ENCODE measurements at places on chromosomes 2 and 18.

- DNase-seq: no peak
Measured at GRCh38 chr2:156321243-156321904, 11.1 kb downstream of the NR4A2 start.

DNA sequence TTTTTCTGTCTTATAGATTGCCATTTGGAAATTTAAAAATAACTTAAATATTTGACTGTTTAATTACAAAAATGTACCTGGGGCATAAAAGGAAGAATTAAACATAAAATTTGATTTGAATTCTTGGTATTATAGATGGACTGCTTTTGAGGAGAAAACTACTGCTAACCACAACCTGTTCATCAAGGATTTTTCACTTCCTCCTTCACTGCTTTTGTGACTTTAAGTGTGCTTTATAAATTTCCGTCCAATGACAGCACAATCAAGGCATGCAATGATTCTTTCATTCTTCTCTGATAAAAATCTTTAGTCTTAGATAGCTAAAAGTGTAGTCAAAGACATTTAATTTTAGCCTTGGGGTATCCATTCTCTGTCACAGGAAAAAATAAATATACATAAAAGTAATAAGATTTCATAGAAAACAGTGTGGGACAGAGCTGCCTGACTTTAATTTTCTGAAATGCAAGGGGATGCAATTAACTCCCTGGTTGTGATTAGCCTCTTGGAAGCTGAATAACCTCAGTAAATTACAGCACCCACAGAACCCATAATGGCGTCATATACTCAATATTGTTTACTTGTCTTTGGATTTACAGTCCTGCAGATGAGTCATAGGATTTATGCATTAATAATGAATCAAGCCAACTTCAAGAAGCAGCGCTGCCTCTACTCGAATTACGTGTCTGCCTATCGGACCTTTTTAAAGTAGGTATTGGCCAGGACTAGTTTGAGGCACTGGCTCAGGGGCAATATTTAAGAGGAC is 587.9 kb downstream of the NRXN1 start:
- DNase-seq: no peak

DNA sequence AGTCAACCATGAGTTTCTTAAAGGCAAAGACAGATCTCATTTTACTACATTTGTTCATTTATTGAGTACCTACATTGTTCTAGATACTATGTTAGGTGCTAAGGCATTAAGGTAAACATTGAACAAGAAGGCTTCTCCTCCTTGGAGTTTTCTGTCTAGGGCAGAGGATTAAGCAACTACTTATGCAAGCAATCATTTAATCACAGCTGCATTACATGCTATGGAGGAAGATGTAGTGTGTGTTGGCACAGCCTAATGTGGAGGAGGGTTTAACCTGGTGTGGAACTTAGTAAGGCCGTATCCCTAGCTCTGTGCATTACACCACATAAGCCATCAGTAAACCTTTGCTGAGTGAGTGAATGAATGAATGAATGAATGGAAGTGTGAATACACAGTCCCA is 106.5 kb upstream of the MAP3K20 start:
- no peak for DNase-seq

DNA sequence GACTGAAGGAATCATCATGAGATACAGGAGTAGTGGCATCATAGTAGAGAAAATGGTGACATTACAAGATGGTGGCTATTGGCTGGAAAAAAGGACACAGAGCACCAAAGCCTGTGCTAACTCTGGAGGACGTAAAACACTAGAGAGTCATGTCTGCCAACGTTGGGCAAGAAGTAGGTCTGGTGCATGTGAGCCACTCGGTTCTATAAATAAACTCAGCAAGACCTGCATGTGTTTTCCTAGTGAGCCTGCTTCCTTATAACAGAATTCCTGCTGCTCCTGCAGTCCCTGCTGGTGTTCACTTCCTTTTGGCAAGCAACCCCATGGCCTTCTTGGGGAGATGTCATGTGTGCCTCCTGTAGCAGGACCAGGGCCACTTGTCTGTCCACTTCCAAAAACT is 325.2 kb downstream of the OSR1 start:
- DNase-seq: no peak

DNA sequence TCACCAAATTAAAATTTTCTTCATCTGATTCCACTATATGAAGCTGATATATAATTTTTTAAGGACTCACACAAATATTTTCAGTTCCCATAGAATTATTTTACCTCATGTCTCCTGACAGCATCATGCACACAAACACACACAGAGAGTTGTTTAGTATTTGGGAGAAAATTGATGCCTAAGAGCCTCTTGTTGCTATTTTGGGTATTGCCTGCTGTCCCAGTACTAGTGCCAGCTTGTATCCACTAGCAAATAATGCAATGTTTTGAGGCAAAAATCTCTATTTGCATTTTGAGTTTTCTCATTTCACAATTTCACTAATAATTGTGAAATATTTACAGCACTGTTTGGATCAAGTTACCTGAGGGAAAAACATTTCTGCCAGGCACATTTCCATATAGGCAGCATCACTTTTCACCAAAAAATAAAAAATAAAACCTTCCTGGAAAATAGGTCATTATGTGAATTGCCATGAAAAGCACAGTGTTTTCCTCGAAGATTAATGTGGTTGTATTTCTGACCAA is 328.2 kb downstream of the KCNJ3 start:
- DNase-seq: no peak

GRCh38 chr2:99953750-99954149 is 188.6 kb downstream of the AFF3 start:
- no peak for DNase-seq

GRCh38 chr2:101962309-101962708 is 29.5 kb upstream of the IL1R2 start:
- DNase-seq: no peak

- DNase-seq: no peak
Measured at GRCh38 chr2:216057688-216058193, 23.9 kb downstream of the PECR start.

DNA sequence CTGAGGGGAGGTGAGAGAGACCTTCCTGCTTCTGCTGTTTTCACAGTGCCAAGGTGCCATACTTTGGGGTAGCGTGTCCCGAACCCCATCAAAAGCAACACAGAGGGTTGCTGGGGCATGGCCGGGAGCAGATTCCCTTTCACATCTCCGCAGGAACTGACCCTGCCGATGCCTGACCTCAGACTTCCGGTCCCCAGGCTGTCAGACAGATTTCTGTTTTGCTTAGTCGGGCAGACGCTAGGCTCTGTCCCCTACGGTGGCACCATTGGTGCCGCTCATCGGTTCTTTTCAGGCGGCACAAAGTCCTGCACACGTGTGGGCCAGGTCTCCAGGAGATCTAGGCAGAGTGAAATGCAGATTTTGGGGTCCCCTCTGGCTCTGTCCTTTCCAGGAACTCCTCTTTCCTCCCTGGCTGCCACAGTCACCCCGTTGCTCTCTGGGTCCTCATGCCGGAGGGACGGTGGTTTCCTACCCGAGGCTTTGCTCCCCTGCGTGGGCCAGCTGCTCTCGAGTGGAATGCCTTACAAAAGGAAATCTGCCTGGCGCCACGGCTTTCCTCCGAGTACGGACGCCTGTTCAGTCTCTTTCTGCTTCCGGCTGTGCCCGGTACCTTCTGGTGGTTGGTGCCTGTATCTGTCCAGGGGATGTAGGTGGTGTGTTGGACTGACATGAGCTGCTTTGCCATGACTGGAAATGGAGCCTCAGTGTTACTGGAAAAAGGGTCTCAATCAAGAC is 39.3 kb downstream of the RTP5 start:
- DNase-seq: peak; percentile 62

DNA sequence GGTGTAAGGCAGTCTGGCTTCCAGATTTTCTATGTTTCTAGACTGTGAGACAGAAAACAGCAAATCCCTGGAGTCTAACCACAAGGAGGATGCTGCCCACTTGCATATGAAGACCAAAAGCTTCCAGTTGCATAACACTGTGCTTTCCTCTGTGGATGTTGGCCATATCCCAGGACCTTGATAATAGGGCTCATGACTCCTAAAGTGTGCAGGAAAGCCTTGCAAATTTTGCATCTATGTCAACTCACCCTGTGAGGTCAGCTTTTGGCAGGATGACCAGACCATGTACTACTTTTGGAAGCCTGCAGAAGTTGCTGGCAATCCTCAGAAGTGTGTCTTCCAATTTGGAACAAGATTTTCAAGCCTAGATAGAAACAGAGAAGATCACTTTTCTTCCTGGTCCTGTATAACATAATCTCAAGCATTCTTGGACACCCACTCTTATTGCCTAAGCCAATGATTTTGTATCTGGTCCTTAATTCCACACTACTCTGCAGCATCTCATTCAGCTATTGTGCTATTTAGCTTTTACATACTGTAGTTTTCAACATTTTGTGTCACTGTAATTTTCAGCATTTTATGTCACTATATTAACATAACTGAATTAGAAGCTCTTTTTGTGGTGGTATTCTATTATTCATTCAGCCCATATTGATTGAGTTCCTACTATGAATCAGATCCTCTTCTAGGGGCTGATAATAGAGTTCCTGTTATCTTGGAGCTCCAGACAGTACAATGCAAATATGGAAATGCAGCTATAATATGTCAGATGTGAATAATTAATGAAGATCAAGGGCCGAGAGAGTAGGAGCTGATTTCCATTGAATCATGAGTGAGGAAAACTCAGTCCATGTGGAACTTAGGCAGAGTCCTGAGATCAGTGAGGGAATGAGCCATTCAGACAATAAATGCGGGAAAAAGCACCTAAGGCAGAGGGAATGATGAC is 85.3 kb upstream of the RAB27B start:
- DNase-seq: no peak

- no peak for DNase-seq
Measured at GRCh38 chr2:235842941-235843340, 325.2 kb downstream of the GBX2 start.

DNA sequence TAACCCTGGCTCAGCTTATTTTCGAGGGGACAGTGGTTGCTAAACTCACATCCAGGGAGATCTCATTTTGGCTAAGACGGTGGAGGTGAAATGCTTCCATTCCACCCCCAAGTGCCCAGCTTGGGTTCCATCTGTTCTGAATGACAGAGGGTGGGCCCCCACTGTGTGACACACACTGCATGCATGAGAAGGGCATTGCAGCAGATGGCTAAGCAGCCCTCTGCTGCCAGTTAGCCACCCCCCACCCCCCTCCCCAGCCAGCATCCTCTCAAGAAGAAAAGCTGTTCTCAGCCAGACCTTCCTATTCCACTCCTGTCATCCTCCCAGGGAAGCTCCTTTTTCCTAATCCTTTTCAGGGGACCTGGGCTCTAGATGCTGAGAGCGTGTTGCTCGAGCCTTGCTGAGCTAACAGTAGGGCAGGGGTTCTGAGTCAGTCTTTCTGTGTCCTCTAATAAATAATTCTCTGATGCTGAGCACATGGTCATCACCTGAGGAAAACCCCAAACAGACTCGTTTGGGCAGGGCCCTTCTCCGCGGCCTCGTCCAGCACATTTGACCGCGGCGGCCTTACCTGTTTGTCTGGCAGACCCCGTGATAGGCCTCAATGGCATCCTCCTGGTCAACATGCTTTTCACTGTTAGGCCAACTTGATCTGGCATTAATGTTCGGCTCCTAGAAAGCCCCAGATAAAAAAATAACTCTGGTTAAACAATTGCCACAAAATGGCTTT is 49.5 kb upstream of the ACAA2 start:
- no peak for DNase-seq

GRCh38 chr18:67417864-67418523 is 98.5 kb downstream of the DSEL start:
- no peak for DNase-seq

DNA sequence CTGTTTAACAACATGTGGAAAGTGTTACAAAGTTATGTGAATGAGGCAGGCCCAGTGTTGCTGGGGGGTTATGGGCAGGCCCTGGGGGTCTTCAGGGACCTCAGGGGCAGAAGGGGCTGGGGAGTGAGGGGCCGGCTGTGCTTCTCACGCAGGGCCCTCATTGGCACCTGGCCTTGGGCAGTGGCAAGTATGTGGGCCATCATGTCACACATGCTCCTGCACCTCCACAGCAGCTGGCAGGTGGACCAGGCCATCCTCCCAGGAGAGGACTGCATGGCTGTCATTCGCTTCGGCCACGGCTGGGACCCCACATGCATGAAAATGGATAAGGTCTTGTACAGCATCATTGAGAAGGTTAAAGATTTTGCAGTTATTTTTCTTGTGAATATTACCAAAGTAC is 47.4 kb downstream of the ZNF385B start:
- no peak for DNase-seq

DNA sequence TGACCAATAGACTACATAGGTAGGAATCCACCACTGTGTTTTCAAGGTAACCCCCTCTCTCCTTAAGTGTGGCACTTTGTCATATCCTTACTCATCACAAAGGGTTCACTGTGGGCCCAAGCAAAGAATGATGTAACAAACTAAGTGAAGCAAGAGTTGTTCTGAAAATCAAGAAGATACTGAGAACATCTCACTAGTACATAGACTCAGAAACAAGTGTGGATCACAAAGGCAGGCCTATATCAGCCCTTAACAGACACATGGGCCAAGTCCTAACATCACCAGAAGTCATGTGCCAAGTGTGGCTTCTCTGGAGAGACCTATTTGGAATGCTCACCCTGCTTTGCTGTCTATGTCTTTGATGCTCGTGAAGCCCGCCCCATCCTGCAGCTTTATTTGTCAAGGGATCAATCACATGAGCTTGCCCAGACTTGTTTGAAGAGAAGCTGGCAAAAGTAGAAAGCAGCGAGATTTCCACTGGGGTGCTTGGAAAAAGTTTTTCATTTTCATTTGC is 131.2 kb upstream of the TTC39C start:
- DNase-seq: no peak

GRCh38 chr2:146370826-146371225 is 1474.0 kb upstream of the ACVR2A start:
- no peak for DNase-seq

GRCh38 chr2:101823347-101823791 is 125.9 kb downstream of the MAP4K4 start:
- no peak for DNase-seq

DNA sequence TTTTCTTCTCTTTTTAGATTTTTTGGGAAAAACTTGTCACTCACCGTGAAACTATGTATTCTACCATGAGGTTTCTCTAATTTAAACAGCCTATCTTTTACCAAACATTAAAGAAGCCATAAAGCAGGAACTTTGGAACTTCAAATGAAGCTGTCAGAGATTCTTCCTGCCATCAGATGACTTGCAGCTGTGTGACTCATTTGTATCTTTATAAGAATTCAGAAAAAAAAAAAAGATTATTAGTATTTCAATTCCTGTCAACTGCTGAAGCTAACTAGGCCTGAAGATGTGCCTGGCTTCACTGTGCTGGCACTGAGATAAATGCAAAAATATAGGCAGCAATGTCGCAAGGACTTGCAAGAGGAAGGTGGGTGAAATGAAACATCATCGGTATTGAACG is 1399.1 kb upstream of the PIK3C3 start:
- DNase-seq: no peak

DNA sequence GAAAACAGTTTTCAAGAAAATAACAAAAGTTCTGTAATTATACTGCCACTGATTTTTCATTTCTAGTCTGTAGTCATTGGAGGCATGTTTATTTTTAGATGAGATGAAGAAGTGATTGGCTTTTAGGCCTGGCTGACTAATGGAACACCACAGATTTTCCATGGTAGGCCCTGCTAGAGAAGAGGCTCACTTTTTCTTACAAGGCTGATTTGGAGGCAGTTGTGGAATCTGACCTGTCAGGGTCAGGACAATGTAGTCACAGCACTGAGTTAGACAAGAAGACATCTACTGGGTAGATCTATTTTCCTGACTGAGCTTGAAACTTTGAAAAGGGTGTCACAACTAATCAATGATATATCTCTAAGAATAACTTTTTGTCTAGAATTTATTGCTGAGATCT is 43.9 kb downstream of the KDM3A start:
- DNase-seq: no peak

Data from type B pancreatic cell (in vitro differentiated cells).